Stimulated activated effector memory CD8-positive, alpha-beta T cell treated with anti-CD3 and anti-CD28 coated beads, Interleukin-12 subunit alpha, Interleukin-12 subunit beta, amount 100 ng/mL, for 72 hours (primary cell): ENCODE measurements at places on chromosomes 12 and 14.

DNA sequence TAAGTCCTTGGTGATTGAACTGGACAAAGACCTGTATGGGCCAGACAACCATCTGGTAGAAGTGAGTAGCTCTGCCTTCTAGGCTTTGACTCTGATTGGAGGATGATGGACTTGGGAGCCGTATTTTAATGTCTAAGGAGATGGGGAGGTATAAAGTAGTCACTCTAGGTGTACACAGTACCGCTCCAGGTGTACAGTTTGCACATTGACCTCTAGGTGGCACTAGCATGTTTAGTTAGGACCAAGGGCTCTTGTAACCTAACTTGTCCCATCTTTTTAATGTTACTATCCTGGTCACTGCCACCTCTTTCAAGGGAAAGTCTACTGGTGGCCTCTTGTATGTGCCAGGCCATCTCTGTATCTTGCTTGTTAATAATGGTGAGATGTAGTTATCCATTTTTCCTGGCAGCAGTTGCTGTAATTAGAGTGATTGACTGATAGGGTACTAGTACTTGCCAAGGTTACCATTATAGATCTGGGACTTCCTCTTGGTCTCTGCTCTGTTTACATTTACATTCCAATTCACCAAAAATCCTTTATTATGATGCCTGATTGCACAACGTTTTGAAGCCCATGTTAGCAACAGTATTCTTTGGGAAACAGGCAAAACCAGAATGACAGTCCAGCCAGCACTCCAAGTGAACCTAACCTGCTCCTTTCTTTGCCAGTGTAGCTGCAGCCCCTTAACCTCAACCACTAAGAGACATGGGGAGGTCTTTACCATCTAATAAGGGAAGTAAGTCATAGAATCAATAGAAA lies 3.6 kb downstream of the SMARCD1 start:
- peak; percentile 75 for DNase-seq

GRCh38 chr14:100142073-100143040 lies 17.1 kb downstream of the DEGS2 start:
- DNase-seq: no peak

DNA sequence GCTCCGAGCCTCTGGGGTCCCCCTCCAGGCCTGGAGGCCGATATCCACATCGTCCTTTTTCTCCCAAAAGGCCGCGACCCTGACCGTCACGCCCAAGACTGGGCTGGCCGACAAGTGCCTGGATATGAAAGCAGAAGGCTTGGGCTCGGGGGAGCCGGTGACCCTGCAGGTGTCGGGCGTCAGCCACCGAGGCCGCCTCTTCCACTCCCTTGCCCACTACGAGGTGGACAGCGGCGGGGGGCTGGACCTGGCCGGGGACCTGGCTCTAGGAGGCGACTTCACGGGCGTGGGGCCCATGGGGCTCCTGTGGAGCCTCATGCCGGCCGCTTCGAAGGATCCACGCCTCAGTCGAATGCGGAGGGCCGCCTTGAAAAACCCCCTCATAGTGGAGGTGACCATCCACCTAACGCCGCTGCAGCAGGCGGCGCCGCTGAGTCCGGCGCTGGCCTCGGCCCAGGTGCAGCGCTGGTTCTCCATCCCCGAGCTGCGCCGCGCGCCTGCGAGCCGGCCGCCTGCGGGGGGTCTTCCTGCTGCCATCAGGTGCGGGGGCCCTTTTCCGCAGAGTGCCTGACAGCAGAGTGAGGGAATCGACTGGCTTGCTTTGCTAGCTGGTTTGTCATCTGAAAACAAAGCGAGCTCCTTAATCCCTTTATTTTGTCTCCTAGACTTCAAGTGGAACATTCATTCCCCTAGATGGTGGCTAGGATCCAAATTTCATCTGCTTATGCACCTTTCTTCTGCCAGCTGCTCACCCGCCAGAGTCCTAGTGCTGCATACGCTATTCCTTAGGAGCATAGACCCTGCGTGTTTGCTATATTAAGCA lies 10.6 kb upstream of the DNAL1 start:
- DNase-seq: no peak

GRCh38 chr12:57210926-57211692 lies 5.5 kb upstream of the NXPH4 start:
- DNase-seq: no peak

DNA sequence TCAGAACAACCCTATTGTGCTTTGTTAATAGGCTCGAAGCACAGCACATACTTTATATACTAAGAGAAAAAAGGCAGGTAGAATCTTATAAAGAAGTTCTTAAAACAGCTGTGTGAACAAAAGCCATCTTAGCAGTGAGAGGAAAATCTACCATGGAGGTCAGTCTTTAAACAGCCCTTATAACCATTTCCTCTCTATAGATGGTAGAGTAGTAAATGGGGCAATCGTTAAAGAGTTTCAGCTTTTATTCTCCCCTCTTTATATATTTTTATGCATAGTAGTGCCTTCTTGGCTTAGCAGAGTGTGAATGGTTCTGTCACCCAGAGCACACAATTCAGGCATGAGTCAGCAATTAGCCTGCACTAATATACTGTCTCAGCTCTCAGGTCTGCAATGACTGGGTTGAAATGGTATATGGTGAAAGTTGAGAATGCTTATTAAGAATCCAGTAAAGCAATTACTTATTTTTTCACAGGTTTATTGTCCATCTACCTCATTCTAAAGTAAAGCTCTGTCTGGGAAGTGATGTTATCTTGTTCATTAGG lies 305.0 kb downstream of the NELL2 start:
- no peak for DNase-seq

- DNase-seq: no peak
Observed at GRCh38 chr12:15956413-15957185, 45.5 kb downstream of the DERA start.

GRCh38 chr14:23034498-23035302 lies at the start of gene PSMB5:
Gene PSMB5 (minus strand): TSS chr14:23034900. CDS start chr14:23034881, 19 bp downstream.
- peak; percentile 90 for DNase-seq

GRCh38 chr14:89959853-89960445 lies 4.2 kb downstream of the TDP1 start:
- no peak for DNase-seq

- no peak for DNase-seq
Observed at GRCh38 chr14:101193845-101194372, 290.4 kb upstream of the RTL1 start.

- DNase-seq: no peak
Observed at GRCh38 chr12:33708935-33709334, 269.3 kb upstream of the SYT10 start.

GRCh38 chr12:97977870-97978405 lies 515.3 kb downstream of the RMST start:
- no peak for DNase-seq

DNA sequence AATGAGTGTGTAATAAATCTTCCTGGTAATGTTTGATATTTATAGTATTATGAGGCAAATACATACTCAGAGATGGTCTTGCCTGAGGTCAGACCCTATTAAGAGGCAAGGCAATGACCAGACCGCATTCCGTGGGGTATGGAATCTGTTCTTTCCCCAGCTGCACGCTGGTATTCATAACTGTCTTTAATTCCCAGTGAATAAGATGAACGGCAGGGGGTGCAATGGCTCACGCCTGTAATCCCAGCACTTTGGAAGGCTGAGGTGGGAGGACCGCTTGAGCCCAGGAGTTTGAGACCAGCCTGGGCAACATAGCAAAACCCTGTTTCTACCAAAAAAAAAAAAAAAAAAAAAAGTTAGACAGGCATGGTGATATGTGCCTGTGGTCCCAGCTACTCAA lies 44.6 kb downstream of the ERO1A start:
- DNase-seq: no peak

GRCh38 chr14:66359500-66359899 lies 126.7 kb upstream of the CCDC196 start:
- no peak for DNase-seq

DNA sequence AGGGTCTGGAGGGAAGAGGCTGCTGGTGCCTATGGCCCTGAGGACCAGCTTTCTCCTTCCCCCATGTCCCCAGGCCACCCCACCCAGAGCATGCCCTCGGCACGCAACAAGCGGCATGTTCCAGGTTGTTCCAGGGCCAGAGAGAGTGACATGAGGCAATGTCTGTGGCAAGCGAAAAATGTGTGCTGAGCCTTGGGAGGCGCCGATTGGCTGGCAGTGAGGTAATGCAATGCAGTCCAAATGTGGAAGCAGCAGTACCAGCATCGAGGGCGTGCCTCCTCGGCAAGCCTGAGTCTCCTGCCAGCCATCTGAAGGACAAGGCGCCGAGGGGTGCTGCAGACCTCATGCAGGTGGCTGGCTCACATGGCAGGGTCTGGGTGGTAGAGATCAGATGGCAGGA lies 423.8 kb downstream of the NRXN3 start:
- DNase-seq: no peak

DNA sequence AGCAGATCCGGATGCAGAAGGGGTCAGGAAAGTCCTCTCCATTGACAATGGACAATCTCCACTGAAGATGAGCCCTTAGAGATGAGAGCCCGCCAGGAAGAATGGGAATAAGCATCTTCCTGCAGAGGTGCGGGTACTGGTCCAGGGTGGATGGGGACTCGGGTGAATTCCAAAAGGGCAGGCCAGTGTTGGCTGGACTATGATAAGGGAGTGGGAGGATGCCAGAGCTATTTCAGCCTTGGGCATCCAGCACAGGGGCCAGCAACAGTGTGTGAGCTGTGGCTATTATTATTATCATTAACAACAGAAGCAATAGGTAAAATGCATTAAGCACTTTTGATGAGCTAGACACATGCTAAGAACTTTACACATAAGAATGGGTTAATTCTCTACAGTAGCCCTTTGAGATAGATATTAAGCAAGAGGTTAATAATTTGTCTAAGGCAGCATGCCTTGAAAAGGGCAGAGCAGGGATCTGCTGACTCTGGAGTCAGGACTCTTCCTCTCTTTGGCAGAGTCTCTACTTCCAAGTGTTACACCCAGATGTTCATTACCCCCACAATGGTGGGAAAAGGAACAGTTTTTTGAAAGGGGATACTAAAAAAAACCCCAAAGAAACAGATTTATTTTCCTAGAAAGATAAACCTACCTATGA lies 55.2 kb downstream of the PRICKLE1 start:
- no peak for DNase-seq

DNA sequence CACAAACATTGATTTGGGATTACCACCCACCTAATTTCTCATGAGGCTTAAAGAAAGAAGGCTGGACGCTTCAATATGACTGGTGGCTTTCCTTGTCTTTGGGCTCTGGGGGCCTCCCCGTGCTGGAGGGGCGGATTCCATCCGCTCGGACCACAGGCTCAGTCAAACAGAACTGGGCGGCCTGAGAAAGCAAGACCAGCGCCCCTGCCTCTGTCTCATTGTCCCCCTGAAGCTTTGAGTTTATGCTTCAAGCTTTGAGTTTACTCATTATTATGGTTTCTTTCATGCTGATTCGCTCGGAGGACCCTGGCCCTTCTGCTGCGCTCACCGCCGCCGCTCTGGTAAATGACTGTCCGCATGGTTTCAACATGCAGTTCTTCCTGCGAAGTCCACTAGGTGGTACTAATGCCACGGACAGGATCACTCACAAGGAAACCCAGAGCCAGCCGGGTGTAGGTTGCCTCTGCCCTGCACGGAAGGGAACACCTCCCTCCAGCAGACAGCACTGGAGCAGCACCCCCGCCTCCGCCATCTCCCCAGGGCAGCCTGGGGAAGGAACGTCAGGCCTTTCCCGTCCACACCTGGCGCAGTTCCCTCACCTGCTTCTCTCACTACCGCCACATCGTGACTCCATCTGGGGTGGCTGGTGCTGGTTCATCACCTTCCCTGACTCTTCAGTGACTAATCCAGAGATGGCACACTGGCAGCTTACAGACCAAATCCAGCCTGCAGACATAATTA lies 13.2 kb upstream of the TIGAR start:
- DNase-seq: no peak

DNA sequence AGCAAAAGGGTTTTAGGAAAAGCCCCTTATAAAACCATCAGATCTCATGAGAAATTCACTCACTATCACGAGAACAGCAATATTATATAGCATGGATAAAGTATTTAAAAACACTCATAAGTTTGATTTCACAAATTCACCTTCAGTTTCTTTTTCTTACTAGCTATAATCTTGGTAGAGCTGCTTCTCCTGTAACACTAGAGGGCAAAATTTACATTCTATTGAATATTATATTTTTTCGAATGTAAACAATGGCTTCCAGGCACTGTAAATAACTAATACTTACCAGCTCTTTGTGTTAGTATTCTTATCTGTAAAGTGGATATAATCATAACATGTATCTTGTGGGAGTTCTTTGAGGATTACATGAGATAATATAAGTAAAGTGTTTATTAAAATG lies 259.6 kb downstream of the CCER1 start:
- no peak for DNase-seq

DNA sequence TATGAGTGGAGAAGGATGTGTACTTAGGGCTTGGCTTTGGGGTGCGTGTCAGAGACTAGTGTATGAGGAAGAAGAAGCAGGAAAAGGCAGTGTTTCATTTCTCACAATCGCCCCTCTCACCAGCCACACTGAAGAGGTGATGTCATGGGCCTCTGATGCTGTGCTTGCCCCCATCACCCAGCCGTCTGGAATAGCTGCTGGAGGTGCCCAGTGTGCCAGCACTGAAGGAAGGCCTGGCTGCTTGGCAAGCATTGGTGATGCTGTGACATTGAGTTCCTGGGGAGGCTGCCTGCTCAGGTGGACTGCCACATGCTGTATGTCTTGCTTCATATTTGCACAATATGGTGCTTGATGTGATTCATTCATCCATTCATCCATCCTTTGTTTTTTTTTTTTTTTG lies 56.2 kb downstream of the CRADD start:
- no peak for DNase-seq
